ENCODE measurements at places on chromosomes 12 and 14. TPM values are rescaled to one million over a fixed set of nuclear protein-coding genes. Genes with fewer than 3 reads are reported as not detected.

DNA sequence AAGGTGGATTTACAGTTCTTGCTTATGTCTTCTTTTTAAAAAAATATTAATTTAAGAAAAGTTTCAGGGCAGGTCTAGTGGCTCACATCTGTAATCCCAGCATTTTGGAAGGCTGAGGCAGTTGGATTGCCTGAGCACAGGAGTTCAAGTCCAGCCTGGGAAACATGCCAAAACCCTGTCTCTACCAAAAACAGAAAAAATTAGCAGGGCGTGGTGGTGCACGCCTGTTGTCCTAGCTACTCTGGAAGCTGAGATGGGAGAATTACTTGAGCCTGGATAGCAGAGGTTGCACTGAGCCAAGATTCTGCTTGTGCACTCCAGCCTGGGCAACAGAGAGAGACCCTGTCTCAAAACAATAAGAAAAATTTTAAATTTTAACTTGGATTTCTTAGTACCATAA, 5.4 kb upstream of the TAS2R46 start:
- DNase-seq = no peak

DNA sequence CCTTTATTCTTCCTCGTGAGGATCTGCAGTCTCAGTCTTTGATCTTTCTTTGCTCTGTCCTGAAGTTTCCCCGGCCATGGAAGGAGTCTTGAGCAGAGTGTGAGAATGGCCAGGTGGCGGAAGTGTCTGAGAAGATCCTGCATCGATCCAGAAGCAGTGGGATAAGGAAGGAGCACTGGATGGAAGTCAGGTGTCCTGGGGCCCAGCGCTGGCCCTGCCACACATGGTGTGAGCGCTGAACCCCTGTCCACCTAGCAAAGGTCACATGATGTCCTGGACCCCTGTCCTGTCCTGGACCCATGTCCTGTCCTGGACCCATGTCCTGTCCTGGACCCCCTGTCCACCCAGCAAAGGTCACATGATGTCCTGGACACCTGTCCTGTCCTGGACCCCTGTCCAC, 111.8 kb upstream of the MED13L start:
- DNase-seq = no peak

GRCh38 chr14:89139404-89140247, 277.4 kb downstream of the FOXN3 start:
- DNase-seq = no peak

DNA sequence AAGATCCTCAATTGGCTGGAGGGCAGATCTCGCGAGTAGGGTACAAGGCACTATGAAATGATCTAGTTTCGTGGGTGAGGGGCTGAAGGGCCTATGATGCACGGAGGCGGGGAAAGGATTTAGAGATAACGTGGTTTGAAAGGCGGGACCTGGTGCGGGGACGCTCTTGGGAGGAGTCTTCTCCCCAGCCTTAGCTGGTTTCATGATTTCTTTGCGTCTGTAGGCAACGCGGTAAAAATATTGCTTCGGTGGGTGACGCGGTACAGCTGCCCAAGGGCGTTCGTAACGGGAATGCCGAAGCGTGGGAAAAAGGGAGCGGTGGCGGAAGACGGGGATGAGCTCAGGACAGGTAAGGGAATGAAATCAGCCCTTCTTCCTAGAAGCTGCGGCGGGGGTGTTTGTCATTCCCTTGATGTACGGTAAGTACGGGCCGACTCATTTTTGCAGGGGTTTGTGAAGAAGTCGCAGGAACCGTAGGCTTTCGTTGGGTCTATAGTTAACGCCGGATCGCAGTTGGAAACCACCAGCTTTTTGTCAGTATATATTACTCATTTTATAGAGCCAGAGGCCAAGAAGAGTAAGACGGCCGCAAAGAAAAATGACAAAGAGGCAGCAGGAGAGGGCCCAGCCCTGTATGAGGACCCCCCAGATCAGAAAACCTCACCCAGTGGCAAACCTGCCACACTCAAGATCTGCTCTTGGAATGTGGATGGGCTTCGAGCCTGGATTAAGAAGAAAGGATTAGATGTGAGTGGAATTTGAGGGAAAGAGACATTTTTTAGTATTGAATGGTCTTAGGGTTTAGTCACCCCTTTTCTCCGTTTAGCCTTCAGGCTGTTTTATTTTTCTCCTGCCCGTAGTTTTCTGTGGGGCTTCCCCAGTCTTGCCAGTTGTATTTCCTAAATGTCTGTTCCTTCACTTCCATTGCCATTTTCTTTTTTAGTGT, 602 bp downstream of the APEX1 start:
- DNase-seq = no peak

- DNase-seq = peak; percentile 51
Observed at GRCh38 chr14:34365309-34365915, 96.6 kb downstream of the SPTSSA start.

GRCh38 chr12:51812871-51813270, 35.6 kb downstream of the FIGNL2 start:
- DNase-seq = no peak

- no peak for DNase-seq
Observed at GRCh38 chr14:73364559-73364958, 93.8 kb downstream of the NUMB start.

DNA sequence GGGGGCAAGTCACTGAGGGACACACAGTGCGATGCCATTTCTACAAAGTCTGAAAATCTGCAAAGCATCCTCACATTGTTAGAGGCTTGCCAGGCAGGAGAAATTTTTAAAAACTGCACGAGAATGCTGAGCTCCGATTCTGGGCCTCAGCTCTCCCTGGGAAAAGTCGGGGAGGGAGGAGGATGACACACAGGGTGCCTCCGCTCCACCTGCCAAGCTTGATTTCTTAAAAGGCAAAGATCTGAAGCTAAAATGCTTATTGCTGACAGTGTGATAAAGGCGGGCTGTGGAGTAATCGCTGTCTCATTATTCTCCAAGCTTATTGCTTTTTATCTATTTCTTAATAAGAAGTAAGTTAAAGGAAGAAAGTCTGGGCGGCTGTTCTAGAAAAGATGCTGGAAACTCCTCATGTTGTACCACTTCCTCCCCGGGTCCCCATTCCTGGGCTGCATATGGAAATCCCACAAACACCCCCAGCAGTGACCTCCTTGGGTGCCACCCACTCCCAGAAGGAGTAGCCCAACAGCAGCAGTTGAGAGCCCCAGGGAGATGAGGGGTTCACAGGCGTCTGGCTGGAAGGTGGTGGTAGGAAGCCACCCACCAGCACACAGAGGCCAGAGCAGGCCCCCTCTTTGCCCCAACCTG, 55.0 kb downstream of the CCDC85C start:
- no peak for DNase-seq

DNA sequence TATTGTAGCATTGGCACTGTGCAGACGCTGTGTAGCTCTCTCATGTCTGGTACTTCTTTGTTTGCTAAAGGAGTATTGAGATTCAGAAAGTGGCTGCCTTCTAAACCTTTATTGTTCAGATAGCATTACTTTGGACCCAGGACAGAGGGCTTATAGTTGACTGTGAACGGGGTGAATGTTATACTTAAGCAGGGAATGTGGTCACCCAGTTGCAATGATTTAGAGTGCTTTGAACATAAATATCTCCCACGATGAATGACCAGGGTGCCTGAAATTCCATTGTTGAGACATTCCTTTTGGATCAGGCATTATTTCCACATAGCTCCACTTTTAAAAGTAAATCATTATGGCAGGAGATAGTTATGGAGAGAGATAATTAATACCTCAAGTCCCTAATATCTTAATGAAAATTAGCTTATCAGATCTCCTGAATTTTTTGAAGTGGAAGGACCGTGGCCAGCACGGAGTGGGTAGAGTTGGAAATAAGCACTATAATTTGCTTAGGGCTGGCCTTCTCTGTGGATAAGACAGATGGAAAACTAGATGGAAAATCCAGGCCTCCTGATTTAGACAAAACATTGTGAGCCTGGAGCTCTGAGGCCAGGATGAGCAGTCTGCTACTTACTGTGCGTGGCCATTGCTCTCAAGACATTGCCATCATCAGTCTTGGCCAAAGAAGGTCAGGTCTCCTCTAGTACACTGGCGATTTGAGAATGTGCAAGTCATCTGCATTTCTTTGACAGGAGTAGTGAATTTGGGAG, 114.5 kb downstream of the ETV6 start:
- no peak for DNase-seq

- no peak for DNase-seq
Observed at GRCh38 chr14:79089576-79089975, 919.4 kb downstream of the NRXN3 start.

DNA sequence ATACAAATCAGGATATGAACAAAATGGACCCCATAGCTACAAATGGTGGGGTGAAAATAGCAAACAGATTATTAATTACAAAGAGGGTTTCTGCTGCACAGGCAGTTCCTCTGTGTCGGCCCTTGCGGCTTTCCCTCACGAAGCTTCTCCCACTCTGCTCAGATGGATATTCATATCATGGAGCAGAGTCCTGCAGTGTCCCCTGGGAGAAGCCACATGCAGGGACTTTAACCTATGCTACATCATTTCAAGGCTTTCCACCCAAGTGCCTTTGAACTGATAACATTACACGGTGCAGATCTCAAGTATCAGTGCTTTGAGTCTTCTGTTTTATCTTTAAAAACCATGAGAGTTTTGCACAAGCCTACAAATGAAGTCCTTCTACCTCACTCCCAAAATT, 229.1 kb downstream of the PPM1H start:
- DNase-seq = no peak

Gene ACTR6
- 32.6 TPM for polyA plus RNA-seq

Gene SDSL
- polyA plus RNA-seq = 28.0 TPM

Gene C14orf180
- not detected for polyA plus RNA-seq

Gene OVCH1
- not detected for polyA plus RNA-seq

Gene TMTC3
- polyA plus RNA-seq = 12.0 TPM

Gene E2F7
- polyA plus RNA-seq = 4.1 TPM

Data from A549 (cell line).